ENCODE measurements at places on chromosomes 5 and 9.
A peak's percentile ranks its signal among the peaks of the same experiment; 100 is the strongest.

DNA sequence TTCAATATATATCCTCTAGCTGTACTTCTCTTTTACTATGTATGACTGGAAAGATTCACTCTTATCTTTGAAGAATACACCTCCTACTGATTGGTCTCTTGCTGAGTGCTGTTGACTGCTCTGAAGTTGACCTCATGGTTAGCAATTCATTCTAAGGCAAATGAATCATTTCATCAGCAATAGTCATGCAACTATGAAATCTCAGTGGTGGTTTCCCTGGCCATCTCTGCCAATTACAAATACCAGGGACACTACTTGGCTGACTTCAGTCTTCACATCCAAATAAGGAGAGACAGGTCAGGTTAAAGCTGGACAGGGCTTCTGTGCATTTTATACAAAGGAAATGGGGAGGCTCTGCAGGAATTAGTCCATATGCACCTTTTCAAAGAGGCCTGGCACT is 333.5 kb upstream of the ACTBL2 start:
- no peak for DNase-seq

GRCh38 chr9:33750307-33750838 is 45.0 kb upstream of the PRSS3 start:
- DNase-seq = no peak

DNA sequence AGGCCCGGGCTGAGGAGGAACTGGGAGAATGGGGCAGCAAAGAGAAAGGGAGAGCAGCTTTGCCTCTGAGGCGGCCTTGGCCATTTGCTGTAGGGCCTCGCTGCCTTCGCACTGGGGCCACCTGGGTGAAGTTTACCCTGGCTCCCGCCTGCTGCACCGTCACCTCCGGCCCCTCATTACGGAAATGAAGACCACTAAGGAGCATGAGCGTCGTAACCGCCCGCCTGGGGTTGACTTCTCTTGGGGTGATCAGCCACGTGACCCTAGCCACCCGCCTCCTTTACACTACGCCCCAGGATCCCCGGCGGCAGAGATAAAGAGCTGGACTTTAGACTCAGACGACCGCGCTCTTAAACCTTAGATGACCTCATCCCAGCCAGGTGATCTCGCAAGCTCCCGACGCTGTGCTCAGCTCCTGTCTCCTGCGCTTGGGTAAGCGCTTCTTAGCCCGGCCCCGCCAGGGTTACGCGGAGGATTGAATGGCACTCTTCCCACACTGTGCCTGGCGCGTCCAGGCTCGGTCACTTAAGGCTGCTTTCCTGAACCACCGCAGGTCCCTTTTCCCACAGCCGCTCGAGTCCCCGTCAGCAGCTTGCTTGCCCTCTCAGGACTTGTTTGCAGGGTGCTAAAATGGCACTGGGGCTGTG is 107.9 kb upstream of the LARP1 start:
- no peak for DNase-seq

DNA sequence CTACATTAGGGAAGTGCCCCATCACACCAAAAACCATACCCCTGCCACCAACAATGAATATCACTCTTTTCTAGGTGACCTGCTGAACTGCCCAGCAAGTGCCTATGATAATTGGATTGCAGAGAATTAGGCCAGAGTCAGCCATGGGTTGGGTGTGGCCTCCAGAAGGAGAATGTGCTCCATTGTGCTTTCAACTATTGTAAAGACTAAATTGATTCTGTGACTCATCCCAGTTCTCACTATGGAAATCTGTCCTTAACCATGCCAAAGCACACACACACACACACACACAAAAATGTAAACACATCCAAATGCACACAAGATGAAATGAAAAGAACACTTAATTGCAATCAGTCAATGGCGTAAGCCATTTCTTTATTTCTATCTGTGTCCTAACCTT is 25.7 kb downstream of the DRD1 start:
- no peak for DNase-seq

- no peak for DNase-seq
Measured at GRCh38 chr5:168239325-168239724, 52.1 kb upstream of the WWC1 start.

DNA sequence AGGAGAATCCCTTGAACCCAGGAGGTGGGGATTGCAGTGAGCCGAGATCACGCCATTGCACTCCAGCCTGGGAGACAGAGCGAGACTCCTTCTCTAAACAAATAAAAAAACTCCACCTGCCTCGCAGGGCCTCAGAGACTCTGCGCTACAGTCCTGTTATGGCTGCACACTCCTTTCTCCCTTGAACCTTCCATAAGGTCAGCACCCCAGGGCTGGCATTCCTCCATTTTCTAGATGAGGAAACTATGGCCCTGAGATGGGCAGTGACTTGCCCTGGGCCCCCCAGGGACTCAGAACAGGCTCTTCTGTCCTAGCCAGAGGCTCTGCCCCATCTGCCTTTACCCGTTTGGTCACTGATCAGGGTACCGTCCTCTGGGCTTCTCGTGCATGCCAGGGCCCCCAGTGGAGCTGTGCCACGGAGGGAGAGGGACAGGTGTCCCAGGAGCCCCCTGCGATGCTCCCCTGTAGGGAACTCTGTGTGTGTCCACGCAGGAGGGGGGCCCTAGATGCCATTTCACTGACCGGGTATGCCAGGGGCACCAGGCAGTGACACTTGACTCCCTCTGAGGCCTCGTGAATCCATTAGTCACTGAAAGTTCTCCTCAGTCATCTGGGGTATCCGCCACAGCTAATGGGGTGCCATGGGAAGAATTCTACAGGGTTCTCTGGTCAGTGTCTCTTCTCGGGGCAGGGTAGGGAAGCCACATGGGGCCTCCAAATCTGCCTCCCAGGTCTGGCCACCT is 16.2 kb downstream of the RALGDS start:
- DNase-seq = no peak

DNA sequence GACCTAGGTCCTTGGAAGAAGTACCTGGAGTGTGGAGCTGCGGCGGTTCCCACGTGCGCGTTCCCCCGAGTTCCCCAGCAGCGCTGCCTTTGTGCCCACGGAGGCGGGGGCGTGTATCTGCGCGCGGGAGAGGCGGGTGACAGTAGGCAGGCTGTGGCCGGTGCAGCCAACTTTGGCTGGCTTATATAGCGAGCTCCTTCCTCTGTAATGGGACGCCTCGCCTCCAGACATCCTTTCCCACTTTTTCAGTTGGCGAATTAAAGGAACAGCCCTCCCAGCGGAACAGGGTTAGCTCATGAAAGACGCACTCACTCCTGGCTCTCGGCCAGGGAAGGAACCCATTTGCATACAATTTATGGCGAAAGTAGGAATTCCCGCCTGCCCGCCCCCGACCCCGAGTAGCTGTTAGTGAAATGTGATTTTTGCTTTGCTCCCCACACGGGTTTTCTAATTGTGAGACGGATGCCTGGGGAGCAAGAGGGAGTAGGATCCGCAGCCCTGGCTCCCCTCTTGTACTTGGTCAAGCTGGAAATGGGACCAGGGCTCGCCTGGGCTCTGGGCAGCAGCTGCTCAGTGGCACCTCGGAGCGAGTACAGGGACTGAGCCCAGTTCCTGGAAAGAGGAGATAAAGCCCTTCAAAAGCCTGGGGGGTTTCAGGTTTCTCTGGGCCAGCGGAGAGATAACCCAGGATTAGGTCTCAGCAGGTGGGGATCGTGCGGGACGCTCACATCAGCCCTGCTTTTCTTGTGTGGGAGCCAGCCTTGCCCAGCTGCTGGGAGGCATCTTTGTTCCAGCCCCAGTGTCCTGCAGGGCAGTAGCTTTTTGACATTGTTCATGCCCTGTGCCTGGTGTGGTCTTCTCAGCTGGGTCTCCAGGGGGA is at the start of gene TNC:
TSS of gene TNC (minus strand) at position 159 of the 880 bp plus-strand sequence. CDS start 27,139 bp downstream, outside the sequence.
- DNase-seq = peak; percentile 15

DNA sequence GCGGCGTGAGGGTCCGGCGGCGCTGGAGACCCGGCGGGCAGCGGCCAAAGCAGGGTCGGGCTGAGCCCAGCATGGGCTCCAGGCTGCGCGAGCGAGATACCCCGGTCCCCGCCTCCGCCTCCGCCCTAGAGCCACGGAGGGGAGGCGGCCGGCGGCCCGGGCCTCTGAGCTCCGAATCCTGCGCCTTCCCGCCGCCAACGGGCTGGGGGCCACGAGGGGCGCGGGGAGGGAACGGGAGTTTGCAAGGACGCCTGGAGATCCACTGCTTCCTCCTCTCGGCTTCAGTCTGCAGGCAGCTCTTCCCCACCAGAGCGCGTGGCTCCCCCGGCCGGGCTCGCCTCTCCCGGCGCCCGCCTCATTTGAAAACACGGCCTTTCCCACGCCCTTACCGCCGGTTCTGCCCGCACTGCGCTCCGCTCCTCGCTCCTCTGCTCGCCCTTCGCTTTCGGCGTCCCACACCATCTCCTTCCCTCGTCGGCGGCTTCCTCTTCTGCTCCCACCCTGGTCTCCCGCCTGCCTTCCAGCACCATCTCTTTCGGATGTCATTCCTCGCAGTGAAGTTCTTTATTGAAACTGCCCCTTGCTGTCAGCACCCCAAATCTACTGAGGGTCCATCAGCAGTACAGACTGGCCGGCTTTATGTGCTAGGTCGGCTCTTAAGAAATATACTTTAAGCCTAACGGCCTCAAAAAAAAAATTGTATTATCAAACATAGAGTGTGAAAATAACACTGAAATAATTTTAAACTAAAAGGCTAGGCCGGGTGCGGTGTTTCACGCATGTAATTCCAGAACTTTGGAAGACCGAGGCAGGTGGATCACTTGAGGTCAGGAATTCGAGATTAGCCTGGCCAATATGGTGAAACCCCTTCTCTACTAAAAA is 105.0 kb upstream of the FAM120A start:
- no peak for DNase-seq

DNA sequence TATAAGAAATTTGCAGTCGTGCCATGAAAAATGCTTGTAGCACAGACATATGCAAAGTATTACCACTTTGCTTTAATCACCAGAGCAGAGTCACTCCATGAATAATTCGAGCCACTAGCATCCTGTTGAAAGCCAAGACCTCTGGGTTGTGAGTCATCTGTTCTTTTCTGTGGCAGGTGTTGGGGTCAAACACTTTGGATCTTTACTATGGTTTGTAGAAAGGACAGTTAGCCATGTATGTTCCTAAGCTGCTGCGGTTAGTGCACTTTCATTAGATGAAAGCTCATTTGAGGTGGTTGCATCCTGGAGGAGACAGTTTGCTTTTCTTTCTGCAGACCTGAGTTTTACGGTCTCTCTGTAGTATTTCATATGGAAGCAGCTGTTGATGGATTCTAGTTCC is 223.7 kb downstream of the DMRT2 start:
- DNase-seq = no peak

GRCh38 chr9:37038302-37038942 is 4.4 kb upstream of the PAX5 start:
- no peak for DNase-seq

DNA sequence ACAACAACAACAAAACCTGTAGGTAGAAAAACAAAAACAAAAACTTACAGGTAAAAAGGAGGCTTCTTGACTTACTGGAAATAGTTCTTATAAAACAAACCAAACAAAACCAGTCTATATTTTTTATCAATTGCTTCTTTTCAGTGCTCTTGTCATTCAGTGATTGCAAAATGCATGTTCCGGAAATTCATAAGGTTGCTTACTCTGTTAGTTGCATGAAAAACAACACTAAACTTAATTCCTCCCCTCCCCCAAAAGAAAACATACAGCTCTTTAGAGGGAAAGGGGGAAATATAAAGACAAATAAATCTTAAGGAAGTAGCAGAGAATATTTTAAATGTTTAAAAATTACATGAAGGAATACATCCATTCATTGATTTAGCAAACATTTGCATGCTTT is 19.1 kb downstream of the CPEB4 start:
- DNase-seq = no peak

GRCh38 chr9:134970719-134971118 is 53.0 kb upstream of the FCN1 start:
- DNase-seq = no peak

- no peak for DNase-seq
Measured at GRCh38 chr5:44257653-44258365, 131.4 kb downstream of the FGF10 start.

DNA sequence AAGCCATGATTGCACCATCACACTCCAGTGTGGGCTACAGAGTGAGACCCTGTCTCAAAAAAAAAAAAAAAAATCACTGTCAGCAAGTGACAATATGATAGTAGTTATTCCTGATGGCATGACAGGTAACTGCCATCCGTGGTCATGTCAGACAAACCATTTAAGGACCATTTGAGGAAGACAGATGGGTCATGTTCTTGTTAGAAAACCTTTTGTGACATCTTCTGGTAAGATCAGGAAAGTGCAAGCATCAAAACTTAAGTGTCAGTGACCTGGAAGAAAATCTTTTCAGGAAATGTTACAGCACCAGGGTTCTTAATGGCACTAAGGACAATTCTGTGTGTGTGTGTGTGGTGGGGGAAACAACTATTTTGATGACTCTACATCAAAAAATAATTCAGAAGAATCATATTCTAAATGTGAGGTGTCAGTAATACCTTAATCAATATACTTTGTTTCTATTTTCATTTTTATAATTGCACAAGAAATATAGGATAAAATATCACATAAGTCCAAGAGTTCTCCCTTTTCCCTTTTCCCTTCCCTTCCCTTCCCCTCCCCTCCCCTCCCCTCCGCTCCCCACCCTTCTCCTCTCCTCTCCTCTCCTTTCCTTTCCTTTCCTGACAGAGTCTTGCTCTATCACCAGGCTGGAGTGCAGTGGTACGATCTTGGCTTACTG is 17.8 kb downstream of the SLC38A9 start:
- DNase-seq = peak; percentile 29

DNA sequence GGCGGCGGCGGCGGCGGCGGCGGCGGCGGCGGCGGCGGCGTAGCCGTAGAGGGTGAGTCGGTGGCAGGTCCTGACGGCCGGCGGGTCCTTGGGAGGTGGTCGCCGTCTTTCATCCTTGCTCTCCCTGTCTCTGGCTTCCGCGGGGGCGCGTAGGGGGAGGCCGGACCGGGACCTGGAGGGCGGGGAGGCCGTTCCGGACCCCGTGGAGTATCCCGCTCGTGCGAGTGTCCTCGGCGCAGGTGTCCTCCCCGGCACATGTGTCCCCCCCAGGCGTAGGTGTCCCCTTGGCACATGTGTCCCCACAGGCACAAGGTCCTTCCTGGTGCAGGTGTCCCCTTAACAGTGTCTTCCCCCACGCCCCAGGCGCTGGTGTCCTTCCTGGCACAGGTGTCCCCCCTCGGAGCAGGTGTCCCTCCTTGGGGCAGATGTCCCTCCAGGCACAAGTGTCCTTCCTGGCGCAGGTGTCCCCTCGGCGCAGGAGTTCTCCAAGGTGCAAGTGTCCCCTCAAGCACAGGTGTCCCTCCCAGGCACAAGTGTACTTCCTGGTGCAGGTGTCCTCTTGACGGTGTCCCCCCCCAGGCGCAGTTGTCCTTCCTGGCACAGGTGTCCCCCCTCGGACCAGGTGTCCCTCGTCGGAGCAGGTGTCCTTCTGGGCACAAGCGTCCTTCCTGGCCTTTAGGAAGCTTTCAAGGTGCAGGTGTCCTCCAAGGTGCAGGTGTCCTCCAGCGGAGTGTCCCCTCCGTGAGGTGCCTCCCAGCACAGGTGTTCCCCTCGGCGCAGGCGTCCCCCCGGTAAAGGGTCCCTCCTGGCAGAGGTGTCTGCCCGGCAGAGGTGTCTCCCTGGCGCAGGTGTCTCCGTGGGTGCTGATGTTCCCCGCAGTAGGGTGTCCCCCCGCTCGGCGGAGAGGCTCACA is 519 bp downstream of the EXOC3 start:
- DNase-seq = no peak

All from NCI-H1694 treated with DMSO at 0.1 percent for 48 hours (cell line).